CD4-positive, alpha-beta T cell treated with Interferon alpha-2 for 1 hour (primary cell): ENCODE measurements at places on chromosomes 16 and 17.

GRCh38 chr16:630249-630814, 453 bp upstream of the WFIKKN1 start:
- DNase-seq, result no peak

DNA sequence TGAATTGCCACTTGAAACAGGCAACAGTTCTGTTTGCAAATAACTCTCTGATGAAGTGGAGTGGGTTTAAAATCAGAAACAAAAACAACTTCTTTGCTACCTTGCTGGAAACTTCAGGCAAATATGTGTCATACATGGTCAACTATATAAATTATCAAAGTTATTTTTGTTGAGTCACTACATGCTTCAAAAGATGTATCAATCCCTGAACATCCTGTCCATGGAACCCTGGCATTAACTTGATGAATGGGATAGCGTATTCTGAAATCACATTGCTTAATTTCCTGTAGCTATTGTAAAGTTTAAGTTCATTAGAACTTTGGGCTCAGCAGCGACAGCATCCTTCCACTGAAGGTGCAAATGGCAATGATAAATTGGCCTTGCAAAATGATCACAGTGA, 213.6 kb upstream of the MAF start:
- no peak for DNase-seq

DNA sequence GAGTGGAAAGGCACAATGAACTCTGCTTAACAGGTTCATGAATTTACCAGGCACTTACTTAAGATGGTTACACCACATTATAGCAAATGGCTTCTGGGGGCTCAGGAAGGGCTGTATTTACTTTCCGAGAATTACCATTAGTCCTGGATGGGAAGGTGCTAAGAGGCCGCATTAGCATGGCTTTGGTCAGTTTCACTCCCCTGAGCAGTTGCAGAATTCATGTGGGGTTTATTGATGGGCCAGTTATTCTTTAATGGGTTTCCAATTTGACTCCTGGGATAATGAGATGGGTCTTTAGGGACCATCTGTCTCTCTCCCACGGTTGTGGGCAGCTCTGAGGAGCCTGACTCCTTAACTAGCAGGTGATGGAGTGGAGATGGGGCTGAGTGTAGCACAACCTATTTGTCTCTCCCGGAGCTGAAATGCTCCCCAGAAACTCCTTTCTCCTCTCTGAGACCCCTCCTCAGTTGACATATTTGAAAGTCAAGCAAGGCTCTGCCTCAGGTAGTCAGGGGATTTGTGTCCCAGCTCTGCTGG, 652.5 kb downstream of the HS3ST4 start:
- DNase-seq, result no peak

GRCh38 chr17:13569398-13570123, 32.2 kb downstream of the HS3ST3A1 start:
- no peak for DNase-seq

DNA sequence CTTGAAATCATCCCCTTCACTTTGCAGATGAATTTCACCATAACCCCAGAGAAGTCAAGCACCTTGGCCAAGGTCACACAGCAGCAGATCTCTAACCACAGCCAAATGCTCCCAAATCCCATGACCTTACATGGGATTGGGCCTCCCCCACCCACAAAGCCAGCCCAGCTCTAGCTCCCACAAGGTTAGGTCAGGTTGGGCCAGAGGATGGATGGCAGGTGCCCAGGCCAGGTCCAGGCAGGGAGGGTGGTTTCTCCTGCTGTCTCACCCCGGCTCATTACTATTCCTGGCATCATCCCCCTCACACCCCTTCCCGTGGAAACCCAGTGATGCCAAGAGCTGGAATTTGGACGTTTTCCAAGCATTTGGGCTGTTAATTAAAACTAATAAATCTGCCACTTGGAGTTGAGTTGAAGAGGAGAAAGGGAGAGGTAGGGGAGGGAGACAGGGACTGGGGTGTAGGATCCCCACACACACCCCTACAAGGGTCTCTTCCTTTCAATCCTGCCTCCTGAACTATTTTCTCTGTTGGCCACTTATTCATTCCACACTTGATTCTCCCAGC, 181.6 kb downstream of the TMEM132E start:
- DNase-seq, result no peak

GRCh38 chr17:50107790-50108414, 12.8 kb downstream of the PDK2 start:
- no peak for DNase-seq

DNA sequence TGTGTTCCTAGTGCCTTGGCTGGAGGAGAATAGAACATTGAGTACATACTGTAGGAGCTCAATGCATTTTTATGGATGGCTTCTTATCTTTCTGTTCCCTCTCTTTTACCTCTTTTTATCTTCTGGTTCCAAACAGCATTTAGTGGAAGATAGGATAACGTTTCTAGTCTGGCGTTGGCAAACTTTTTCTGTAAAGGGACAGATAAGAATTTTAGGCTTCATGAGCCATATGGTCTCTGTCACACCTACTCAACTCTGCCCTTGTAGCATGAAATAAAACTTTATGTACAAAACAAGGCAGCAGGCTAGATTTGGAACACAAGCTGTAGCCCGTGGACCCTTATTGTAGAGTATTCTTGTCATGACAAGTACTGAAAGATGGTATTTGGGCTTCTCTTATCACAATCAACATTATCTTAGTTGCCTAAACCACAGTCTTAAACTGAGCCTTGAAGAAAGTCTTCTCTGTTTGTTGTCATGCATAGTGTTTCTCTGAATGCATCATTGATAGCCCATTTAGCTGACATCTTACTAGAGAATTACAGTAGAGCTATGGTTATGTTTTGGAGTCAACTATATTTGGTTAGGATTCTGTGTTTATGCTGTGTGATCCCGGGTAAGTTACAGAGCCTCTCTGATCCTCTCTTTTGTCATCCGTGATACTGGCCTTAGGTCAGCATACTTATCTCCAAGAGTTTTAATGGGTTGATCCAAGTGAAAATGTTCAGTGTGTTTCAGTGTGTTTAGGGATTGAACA, 80.2 kb downstream of the HS3ST4 start:
- no peak for DNase-seq

DNA sequence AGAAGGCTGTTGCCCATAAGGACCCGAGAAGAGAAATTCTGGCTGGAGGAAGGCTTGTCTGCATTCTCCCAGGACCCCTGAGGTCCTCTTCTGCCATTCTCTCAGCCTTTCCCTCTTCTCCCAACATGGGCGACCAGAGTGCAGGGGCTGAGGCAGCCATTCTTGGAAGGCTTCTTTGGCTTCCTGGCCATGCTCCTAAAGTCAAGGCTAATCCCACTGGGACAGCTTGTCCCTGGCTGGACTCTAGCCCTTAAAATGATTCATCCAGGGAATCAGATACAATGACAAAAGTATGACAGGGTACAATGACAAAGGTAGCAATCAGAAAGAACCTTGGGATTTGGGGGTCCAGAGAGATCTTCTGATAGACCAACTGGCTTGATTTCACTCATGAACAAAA, 26.8 kb downstream of the SRL start:
- DNase-seq, result no peak

DNA sequence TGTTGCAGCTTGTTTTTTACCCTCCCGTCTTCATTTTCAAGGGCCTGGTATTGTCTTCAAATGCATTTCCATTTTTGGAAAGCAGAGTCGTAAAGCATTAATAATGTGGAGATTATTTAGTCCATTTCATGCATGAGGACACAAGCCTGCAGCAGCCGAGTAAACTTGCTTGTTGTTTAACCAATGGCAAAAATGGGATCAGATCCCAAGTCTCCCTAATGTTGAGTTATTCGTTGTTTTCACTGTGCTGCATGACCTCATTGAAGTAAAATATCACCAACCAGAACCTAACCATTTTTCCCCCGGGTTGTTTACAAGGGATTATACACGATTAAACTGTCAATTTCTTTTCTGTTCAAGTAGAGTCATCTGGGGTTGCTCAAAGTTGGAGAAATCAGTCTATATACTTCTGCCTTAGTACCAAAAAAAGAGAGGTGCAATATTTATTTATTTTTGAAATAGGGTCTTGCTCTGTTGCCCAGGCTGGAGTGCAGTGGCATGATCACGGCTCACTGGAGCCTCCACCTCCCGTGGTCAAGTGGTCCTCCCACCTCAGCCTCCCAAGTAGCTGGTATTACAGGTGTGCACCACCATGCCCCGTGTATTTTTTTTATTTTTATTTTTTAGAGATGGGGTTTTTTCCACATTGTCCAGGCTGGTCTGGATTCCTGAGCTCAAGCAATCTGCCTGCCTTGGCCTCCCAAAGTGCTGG, 12.4 kb downstream of the AMZ2 start:
- DNase-seq, result no peak

DNA sequence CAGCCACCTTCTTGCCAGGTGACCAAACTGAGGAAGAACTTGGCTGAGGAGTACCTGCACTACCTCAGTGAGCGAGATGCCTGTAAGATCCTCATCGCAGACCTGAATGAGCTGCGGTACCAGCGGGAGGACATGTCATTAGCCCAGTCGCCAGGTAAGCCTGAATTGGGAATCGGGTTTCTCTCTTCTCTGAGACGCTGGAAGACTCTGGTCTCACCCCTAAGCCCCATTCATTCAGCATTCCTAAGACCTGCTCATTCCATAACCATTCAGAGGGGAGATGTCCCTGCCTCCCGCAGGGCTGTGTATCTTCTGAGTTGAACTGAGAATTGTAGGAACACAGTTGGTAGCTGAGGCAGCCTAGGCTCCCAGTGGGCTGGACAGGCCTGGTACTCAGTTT, 17.0 kb upstream of the THAP11 start:
- no peak for DNase-seq

GRCh38 chr16:24382762-24383407, 126.8 kb downstream of the CACNG3 start:
- no peak for DNase-seq

- no peak for DNase-seq
These were observed 12.2 kb downstream of the ENGASE start for GRCh38 chr17:79086609-79087427.

GRCh38 chr16:73066927-73067670, 19.2 kb upstream of the ZFHX3 start:
- DNase-seq, result no peak

DNA sequence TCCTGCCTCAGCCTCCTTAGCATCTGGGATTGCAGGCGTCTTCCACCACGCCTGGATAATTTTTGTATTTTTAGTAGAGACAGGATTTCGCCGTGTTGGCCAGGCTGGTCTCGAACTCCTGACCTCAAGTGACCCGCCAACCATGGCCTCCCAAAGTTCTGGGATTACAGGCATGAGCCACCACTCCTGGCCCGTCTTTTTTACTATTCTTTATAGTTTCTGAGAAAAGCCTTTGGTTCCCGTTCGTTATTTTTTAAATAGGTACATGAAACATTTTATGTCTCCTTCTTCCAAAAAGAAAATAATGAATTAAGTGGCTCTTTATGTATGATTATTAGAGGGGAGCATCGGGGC, 570 bp upstream of the BCO1 start:
- no peak for DNase-seq

DNA sequence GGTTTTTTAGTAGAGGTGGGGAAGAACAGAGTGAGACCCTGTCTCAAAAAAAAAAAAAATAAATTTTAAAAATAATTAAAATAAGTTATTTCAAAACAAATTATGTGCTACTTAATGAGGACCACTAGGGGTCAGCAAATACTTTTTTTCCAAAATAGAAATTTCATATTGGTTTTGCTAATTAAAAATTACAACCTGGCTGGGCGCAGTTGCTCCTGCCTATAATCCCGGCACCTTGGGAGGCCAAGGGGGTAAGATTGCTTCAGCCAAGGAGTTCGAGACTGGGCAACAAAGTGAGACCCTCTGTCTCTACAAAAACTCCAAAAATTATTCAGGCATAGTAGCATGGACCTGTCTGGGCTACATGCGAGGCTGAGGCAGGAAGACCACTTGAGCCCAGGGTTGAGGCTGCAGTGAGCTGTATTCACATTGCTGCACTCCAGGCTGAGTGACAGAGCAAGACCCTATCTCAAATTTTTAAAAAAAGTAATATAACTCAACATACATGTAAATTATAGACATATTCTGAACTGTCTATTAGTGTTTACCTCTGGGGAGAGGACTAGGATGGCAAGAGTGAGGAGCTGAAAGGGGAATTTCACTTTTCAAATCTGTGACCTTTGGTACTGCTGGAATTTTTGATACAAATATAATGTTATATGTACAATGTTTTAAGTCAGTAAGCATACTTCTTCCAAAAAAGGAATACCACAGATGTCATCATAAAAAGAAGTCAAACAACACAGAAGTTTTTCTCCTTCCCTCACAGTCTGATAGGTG, 8.1 kb downstream of the MEIOB start:
- DNase-seq, result peak; percentile 47

DNA sequence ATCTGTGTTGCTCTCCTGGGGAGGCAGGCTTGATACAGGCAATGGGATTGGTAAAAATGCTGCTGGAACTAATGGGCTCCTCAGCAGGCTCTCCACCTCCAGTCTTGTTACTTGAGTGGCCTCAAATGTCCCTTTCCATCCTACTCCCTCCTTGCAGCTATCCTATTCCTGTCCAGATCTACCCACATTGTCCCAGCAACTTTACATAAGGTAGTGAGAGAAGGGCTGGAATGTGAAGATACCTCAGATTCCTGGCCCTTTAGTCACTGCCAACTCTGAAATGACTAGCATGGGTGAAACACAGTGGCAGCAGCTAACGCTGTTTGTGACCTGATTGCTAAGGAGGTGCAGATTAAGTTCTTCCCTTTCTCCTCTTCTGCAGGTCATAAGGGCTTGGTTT, 210.1 kb upstream of the HS3ST4 start:
- no peak for DNase-seq

DNA sequence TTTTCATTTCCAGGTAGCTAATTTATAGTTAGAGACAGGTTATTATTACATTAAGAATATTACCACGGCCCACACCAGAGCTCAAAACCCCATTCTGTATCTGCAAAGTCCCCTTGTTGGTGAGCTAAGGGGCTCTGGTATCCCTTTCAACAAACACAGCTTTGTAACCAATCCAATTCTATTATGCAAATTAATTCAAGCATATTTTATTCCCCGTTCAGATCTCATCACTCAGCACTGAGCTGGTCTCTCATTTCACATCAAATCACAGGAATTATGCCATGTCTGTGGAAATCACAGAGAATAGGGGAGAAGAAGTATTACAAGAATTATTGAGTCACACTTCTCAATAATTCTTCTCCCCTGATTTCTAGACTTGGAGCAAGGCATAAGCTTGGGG, 111.7 kb downstream of the CDH11 start:
- DNase-seq, result no peak

GRCh38 chr17:60170835-60171752, 21.3 kb downstream of the CA4 start:
- DNase-seq, result no peak

DNA sequence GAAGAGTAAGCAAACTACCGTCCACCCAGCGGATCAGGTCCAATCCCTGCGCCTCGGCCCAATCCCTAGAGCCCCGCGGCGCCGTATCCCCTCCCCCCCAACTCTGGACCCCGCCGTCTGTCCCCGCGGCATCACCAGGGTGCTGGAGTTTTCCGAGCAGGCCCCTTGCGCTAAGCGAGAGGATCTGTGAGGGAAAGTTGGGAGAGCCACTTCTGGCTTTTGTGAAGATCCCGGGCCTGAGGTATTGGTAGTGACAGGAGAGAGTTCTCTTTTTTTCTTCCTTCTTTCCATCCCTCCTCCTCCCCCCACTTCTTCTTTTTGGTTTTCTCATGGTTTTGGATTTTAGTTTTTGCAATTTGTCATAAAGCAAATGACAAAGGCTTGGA, 3.5 kb upstream of the DLX4 start:
- no peak for DNase-seq
